ENCODE measurements at places on chromosomes 5 and 9. TPM values are rescaled to one million over a fixed set of nuclear protein-coding genes. Genes with fewer than 3 reads are reported as not detected.

The INSL6 gene
- total RNA-seq: not detected

- no peak for DNase-seq
Measured at GRCh38 chr9:134879664-134880483, 736 bp upstream of the FCN2 start.

GRCh38 chr5:6604341-6604740 lies 28.5 kb downstream of the NSUN2 start:
- no peak for DNase-seq

The TERT gene
- total RNA-seq: not detected

DNA sequence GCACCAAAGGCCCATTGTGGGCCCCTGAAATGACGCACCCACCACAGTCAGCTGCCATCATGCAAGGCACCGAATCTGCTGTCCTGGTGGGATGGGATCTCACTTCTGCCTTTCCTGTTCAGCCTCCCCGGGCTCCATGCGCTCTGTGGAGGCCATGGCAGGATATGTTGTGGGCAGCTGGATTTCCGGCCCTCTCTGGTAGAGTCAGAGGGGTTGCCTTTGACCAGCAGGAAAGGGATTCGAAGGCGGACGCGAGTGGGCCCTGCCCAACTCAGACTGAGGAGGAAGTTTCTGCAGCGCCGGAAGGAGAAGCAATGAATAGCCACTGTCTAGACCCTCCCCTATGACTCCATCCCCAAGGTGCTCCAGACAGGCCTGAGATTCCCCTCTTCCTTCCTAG lies 35.5 kb downstream of the GADD45G start:
- peak; percentile 67 for DNase-seq

The TMOD1 gene
- 1.3 TPM for total RNA-seq

GRCh38 chr9:93576258-93577077 lies at the start of gene PHF2:
Gene PHF2 (plus strand): TSS chr9:93576584. CDS start chr9:93576774, 190 bp downstream.
- no peak for DNase-seq

The ARID3C gene
- total RNA-seq: not detected

The DHX29 gene
- 23.0 TPM for total RNA-seq

DNA sequence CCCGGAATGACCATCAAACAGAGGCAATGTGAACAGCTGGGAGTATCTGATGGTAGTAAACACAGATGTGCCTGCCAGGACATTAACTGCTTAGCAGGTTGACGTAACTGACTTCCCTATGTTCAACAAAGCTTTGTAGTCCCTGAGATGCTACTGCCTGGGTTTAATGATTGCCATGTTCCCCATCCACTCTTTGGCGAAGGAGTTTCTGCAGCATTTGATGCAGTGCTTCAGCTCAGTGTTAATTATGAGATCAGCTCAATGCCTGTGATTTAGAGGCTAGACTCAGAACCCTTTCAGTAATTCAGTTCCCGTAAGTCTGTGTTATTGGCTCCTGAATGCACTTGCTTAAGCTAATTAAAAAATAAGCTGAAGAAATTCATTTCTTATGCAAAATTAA lies 547.3 kb upstream of the ZNF608 start:
- no peak for DNase-seq

The MFAP3 gene
- 39.0 TPM for total RNA-seq

DNA sequence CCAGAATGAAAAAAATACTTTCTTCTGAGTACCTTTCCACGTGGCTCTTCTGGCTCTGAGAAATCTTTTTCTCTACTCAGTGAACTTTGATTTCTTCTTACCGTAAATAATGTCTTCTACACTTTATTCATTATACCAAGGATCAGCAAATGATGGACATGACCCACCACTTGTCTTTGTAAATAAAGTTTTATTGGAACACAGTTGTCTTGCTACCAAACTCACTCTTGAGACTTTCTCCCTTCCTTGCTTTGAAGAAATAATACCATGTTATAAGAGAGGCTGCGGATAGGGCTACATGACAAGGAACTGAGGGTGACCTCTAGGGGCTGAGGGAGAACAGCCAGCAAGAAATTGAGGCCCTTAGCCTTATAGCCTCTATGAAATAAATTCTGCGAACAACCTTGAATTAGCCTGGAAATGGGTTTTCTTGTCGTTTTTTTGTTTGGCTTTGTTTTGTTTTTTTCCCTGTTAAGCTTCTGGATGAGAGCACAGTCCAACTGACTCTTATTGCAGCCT lies 212.5 kb downstream of the COMMD10 start:
- no peak for DNase-seq

DNA sequence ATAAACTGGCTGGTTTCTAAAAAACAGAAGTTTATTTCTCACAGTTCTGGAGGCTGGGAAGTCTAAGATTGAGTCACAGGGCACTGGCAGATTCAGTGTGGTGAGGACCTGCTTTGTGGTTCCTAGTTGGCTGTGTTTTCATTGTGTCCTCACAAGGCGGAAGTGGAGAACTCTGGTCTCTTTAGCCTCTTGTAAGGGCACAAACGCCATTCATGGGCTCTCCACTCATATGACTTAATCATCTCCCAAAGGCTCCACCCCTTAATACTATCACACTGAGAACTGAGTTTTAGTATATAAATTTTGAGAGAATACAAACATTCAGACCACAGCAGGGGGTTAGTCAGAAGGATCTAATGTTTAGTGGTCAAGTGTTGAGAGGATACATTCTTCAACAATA lies 208.2 kb downstream of the SEC61B start:
- no peak for DNase-seq

GRCh38 chr5:165227515-165227914 lies 1722.1 kb downstream of the MAT2B start:
- DNase-seq: no peak

The SCGB3A2 gene
- total RNA-seq: not detected

GRCh38 chr9:69527454-69527853 lies 144.7 kb downstream of the APBA1 start:
- no peak for DNase-seq

DNA sequence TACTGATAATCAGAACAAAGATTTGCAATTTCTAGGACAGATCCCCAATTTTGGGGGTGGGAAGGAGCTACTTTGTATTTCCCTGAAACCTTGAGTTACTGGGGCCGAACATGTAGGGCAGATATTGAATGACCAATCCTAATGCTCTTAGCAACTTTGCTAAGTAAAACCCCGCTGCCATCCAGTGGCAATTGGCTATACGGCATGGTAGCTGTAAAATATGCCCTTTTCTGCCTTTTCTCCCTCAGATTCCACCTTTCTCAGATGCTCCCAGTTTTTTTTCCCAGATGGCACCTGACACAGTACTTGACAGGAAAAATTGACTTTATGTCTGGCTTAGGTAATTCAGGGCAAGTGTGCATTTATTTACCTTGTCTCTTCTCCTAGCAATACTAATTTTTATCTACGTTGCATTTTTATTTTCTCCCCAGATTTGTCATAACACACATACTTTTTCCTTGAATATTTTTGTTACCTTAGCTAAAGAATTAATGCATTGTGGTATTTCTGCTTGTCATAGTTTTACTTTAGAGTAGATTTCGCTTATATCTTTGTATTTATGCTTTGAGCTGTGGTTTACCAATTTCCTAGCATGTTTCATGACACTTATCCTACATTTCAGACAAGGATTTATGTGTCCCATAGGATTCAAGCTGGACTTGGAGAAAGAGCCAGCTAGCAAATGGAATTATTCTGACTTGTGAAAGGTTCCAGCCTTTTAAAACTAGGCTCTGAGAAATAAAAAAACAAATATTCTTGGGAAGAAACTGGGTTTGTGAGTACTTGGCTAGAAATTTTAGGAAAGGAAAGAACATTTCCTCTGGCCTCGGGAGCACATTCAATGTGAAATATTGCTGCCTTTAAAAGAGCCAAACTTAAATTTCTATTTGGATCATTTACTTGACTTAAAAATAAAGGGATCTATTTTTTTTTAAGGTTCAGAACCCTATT lies 37.4 kb downstream of the PIK3R1 start:
- DNase-seq: no peak

The RIGI gene
- total RNA-seq: 3.8 TPM

DNA sequence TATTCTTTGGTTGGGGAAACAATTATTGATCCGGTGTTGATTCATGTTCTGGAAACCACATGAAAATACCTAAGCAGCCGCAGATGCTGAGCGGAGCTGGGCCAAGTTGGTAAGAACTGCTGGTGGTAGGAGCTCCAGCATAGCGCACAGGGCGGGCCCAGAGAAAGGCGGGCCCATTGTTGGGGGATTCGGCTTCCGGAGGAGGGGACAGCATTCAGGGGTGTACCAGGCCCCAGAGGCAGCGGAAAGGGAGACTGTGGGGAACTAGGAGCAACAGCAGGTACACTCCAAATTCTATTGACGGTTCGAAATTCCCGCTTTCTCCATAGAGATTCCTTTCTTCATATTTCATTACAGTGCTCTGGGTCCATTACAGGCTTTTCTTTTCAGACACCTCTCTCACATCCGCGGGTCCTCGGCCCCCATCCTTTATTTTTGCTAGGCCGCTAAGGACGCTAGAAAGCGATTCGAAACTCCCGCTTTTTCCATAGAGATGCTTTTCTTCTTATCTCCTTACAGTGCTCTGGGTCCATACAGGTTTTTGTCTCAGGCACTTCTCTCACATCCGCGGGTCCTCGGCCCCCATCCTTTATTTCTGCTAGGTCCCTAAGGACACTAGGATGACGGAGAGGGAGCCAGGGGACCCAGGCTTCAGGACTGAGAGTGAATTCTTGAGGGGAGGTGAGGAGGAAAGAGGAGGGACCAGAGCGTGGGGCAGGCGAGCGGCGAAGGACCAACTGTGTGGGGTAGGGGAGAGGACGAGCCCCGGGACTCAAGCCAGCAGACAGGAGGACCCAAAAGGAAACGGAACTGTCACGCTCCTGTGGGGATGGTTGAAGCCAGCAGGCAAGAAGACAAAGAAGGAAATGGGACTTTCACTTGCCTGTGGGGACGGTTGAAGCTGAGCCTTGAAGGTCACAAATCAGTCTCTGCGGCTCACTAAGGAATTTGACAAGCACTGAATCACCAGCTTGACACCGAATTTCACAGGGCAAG lies at the start of gene CCDC152:
CCDC152 (plus strand) TSS at position 213 of the 996 bp plus-strand sequence. CDS start 2,304 bp downstream, outside the sequence.
- no peak for DNase-seq

DNA sequence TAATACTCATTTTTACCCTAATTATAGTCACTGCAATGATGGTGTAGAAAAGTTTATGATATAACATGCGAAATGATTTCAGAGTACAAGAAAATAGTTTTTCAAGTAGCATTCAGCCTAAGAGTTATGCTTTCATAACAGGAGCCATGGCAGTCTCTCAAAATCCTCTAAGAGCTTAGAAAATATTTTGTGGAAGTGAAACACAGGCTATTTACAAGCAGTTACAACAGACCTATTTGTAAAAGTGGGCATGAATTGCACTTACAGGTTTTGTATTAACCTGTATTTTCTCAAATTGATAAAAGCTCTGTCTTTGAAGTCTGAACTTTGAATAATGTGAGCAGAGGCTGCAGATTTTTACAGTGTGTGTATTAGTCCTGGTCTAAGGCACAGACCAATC lies 523.3 kb downstream of the LRRC70 start:
- DNase-seq: no peak

DNA sequence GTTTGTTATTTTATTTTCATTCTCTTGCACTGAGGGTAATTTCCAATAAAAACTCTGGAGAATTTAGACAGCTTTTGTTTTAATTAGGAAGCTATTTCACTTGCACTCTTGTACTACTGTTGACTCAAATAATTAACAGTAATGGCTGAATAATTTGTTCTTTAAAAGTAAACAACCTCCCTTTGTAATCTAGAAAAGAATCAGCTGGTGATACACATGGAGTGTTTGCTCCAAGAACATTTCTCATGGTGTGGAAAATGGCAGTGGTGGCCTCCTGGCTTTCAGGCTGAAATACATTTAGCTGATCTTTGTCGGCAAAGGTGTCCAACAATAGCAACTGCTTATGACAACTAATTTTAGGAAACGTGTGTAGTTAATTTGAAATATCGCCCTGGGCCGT lies 129.4 kb downstream of the C9orf152 start:
- no peak for DNase-seq

The ALDOB gene
- not detected for total RNA-seq

DNA sequence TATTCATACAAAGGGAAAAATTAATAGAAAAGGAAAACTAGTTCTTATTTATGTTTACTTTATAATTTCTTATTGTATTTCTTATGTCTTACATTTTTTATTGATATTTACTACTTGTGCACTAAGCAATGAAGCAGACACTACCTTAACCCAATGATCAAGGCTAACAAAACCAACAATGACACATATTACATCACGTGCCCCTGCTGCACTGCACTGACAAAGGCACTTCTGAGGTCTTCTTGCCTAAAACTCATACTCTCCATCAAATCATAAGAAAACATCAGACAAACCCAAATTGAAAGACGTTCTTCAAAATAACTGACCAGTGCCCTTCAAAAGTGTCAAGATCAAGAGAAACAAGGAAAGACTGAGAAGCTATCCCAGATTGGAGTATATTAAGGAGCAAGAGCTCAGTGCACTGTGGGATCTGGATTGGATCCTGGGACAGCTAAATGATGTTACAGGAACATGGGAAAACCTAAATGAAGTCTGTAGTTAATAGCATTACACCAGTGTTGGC lies 230.9 kb downstream of the AUH start:
- no peak for DNase-seq

DNA sequence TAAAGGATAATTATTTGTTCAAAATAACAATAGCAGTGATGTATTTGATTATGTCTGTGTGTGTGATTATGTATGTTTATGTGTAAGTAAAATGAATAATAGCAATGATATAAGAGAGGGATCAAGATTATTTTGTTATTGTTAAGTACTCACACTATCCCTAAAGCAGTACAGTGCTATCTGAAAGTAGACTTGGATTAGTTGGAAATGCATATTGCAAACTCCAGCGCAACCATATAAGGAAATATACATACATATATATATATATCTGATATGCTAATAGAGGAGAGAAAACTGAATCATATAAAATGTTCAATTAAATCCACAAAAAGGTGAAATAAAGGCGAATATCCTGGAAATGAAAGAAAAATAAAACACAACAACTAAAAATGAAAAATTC lies 268.4 kb downstream of the HINT1 start:
- no peak for DNase-seq

The ANKRD18B gene
- 1.4 TPM for total RNA-seq

The OXCT1 gene
- 96.2 TPM for total RNA-seq

The C5orf52 gene
- not detected for total RNA-seq

The FAXDC2 gene
- total RNA-seq: 2.5 TPM

GRCh38 chr9:7324152-7324598 lies 475.4 kb downstream of the DMAC1 start:
- DNase-seq: no peak

DNA sequence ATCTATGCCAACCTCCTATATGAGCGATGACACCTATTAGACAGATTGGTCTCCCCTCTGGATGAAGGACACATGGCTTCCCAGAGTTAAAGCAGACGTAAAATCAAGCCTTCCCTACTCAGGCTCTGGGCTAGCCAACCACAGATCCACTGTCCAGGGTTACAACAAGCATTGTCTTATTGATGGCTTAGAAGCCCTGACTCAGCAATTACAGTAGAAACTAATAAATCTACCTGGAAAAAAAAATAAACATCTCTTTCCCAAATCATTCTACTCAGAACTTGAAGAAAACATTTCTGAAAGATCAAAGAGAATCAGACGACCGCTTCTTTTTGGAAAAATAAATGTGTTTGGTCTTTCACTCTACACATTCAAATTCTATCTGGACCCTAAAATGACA lies 189.3 kb downstream of the GLIS3 start:
- DNase-seq: no peak
